ENCODE measurements at places on chromosomes 5 and 9.

DNA sequence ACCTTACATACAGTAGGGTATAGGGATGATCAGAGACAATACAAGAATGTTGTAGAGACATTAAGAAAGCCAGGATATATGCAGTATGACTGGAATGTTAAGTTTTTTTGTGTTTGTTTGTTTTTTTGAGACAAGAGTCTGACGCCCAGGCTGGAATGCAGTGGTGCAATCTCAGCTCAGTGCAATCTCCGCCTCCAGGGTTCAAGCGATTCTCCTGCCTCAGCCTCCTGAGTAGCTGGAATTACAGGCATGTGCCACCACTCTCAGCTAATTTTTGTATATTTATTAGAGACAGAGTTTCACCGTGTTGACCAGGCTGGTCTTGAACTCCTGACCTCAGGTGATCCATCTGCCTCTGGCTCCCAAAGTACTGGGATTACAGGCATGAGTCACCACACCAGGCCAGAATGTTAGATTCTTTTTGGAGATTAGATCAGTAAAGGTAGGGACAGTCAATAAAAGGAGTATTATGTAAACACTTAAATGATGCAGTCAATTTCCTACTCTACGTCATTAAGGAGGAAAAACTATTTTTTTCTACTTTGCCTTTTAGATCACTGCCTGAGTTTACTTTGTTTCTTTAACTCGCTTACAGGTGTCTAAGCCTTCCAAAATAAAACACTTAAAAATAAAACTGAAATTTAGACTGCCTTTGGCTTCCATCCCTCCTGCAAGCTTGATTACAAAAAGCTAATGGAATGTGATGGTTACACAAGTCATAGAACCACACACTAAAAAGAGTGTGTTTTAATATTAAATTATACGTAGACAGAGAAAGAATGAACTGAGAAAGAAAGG lies 6.8 kb upstream of the HNRNPA0 start:
- no peak for DNase-seq

DNA sequence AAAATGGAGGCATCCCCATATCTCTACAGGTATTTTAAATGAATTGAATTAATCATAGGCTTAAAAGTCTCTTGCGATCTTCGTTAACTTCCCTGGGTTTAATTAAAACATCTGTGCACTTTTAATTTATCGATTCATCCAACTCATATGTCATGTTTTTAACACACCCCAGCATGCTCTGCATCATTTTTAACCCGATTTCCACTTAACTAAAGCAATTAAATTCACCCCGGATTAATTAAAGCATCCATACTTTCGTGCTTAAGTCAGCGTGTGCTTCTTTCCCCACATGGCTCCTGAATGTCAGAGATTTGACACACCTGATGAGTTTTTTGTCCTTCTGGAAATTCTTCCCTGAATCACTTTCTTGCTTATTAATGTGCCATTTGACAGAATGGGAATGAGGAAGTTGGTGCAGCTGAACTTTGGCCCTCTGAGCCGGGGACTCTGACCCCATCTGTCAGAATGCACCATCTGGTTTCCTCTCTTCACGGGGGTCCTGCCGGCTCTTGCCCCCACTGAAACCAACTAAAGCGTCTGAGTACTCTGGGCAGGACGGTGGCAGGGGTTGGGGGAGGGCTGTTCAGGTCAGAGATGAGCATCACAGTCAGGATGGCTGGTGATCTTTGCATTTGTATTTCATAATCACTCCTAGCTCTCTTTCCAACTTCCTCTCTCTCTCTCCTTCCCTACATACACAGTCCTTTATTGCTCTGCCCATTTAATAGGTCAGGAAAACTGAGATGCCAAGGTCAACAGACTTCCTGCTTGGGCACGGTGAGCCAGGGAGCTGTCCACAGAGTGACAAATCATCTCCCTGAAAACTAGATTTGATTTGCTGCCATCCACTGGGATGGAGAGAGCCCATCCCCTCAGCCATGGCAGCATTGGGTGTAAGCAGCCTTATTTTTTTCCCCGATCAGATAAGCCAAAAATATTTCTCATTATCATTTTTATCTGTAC lies 180.3 kb upstream of the WWC1 start:
- no peak for DNase-seq

- DNase-seq: no peak
Observed at GRCh38 chr9:98328770-98329169, 73.3 kb upstream of the TBC1D2 start.

GRCh38 chr5:52892242-52892878 lies 96.8 kb upstream of the ITGA2 start:
- DNase-seq: no peak

- DNase-seq: no peak
Observed at GRCh38 chr9:121972501-121972981, 120.6 kb downstream of the TTLL11 start.

DNA sequence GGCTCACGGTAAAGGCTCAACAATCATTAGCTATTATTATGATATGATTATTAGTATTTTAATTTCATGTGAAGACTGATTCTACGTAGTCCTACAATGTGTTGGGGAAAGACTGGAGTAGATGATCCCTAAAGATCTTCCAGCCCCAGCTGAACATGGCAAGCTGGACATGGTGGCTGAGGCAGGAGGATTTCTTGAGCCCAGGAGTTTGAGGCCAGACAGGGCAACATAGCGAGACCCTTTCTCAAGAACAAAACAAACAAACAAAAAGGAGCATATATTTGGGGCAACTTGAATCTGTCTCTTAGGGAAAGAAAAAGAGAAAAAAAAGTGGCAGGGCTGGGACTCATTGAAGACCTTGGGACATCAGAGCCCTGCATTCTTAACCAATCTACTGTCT lies 16.2 kb upstream of the FAT2 start:
- DNase-seq: no peak

GRCh38 chr9:104463864-104464263 lies 40.2 kb upstream of the OR13F1 start:
- DNase-seq: no peak

DNA sequence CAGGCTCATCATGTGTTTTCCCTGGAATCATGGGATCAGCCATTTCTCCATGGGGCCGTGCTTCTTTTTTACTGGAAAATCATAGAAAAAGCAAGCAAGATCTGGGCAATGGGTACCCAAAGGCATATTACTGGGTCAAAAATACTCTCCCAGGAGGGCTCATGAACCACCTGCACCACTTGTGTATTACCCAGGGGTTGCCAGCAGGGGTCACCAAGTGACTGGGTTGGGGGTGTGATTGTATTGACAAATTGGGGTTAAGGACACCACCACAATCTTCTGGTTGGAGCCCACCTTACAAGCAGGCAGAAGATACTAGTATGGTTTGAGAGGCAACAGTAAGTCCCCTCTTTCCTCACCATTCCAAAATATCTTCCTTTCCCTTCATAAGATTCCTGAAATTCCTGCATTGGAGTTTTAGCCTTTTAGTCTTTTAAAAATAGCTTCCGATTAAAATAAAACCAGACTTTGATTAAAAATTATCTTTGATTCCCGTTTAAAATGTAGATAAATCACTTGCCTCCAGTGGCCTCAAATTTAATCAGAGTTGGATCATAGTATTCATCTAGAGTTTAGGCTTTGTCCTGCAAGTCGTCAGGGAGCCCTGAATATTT lies 603.3 kb downstream of the KIF4B start:
- DNase-seq: peak; percentile 72

DNA sequence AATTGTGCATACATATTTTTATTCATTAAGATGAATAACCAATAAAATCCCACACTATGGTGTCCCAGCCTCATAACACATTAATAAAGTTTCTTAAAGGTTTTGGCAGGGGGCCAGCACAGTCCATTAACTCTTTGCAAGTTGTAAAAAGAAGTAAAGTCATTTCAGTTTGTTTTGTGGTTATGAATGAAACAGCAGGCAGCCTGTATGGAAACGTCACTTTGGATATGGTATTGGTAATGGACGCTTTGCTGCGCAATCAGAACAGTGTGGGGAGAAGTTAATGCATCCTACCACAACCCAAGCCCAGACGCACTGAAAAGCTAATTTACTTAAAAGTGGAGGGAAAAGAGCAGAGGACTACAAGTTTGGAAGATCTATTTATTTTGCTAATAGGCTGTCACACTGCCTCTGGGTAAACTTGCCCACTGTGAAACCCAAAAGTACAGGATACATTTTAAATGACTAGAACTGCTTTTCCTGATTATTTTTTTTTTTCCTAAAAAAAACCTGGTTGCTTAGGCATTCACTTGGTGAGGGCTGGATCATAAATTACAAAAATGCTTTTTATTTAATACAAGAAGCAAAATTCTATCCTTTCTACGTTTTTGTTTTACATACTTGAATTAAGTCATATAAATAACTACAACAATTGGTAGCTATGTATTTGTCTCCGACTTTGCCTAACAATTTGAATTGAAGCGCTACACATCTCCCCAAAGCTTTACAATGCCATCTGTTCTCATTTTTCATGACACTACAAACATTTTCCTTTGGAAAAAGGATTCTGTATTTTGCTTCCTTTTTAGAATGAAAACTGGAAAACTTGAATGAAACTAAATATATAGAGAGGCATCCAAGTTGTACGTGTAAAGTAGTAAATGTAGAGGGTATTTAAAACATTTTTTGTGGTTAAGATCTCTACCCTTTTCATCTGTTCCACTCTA lies 104.3 kb downstream of the NFIB start:
- no peak for DNase-seq

- DNase-seq: no peak
Observed at GRCh38 chr5:15956622-15957021, 223.0 kb downstream of the MARCHF11 start.

All from activated CD4-positive, alpha-beta T cell treated with anti-CD3 and anti-CD28 coated beads for 36 hours (primary cell).